NCI-H1436 (cell line): ENCODE measurements at places on chromosomes 1 and 21.

DNA sequence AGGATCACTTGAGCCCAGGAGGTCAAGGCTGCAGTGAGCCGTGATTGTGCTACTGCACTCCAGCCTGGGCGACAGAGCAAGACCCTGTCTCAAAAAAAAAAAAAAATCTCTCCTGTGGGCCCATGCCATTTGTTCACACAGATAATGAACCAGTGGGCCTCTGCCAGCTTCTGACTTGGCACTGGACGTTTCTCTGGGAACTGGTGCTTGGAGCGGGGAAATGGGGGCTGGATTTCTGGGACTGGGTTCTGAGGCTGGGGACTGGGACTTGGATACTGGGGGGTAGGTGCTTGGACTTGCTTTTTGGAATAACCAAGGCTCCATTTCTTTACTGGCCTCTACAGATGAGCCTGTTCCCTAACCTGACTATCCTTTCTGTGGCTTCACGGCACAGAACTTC, 9.7 kb downstream of the IFI6 start:
- no peak for DNase-seq

GRCh38 chr1:173114346-173114745, 63.6 kb upstream of the TNFSF18 start:
- DNase-seq, result no peak

DNA sequence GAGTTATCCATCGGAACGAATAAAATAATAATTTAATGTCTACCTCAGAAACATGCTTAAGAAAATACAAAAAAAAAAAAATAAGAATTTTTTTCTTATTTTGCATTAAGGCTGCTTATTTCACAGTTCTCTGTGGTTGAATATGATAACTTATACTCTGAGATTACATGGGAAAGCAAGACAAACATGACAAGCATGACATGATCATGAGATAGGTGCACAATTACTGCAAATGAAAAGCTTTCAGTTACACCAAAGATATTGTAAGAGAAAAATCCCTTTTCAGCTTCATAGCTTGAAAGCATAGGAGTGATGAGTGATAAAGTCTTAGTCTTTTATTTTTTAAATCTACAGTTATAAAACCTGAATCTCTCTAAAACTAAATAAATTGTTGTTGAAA, 154.1 kb downstream of the BRINP3 start:
- no peak for DNase-seq

DNA sequence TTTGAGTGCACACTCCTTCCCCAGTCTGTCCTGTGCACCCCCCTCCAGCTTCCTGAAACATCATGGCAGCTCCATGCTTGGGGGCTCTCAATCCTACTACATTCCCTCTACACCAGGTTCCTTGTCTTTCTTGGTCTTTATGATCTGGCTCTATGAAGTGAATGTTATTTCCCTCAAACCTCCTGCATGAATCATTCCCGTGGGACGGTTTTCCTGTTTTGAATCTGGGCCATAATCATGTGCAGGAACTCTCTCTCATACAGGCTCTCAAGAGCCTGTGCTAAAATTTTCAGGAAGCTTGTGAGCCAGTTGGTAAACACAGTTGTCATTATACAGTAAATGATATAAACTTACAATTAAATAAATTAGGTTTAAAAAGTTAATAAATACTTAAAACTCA, 89.8 kb upstream of the KCNE2 start:
- no peak for DNase-seq

- no peak for DNase-seq
Measured at GRCh38 chr21:18940791-18941190, 537.2 kb upstream of the TMPRSS15 start.

GRCh38 chr1:8020032-8020431, 6.1 kb downstream of the ERRFI1 start:
- DNase-seq, result no peak

DNA sequence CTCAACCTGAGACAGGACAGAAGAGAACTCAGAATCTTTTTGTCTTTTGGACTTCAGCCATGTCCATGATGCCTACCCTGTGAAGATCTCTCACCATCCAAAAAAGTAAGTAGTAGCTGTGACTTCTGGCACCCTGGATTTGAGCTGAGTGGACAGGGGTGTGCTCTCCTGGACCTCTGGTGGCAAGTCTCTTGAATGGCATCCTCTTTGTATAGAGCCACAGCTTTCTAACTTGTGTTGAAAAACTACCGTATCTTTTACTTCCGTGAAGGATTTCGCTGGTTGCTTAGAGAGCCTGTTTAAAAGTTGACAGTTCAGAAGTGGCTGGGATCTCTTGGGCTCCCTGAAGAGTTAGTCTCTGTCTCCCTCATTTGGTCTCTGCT, 1.8 kb downstream of the MFN2 start:
- DNase-seq, result no peak

- DNase-seq, result no peak
Measured at GRCh38 chr1:66671455-66671854, 80.8 kb upstream of the DYNLT5 start.

GRCh38 chr1:212727386-212728181, 27.9 kb upstream of the BATF3 start:
- no peak for DNase-seq

DNA sequence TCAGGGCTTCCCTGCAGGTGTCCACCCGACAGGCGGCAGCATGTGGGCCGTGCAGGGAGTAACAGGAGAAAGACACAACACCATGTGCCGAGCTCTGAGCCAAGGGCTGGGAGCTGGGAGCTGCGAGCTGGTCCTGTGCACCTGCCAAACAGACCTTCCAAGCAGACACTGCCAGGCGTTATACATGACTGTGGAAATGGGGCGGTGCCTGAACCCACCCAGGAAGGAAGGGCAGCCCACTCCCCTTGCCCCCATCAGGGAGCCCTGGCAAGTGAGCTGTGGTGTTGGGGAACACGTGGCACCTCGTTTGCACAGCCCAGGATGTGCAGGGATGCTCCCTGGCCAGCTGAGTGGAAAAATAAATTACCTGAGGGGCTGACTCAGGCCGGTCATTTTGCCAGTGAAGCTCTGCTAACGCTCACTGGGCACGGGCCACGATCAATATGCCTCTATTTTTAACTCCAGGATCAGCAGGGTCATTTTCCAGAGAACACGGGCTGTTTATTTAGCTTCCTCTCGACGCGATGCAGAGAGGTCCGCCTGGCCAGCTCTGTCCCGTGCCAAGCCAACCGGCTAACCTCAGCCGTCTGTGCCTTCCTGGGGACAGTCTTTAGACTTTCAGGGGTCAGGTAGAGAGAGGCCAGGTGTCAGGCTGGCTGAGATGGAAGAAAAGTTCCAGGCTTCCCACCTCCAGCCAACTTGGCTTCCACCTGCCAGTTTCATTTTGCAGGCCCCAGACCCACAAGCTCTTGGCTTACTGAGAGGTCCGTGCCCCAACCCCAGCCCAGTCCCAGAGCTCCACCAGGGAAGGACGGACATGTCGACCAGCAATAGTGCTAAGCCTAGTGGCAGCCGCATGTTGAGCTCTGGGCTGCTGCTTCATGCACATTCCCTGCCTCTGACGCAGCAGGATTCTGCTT, 196.7 kb upstream of the VAMP3 start:
- DNase-seq, result no peak

DNA sequence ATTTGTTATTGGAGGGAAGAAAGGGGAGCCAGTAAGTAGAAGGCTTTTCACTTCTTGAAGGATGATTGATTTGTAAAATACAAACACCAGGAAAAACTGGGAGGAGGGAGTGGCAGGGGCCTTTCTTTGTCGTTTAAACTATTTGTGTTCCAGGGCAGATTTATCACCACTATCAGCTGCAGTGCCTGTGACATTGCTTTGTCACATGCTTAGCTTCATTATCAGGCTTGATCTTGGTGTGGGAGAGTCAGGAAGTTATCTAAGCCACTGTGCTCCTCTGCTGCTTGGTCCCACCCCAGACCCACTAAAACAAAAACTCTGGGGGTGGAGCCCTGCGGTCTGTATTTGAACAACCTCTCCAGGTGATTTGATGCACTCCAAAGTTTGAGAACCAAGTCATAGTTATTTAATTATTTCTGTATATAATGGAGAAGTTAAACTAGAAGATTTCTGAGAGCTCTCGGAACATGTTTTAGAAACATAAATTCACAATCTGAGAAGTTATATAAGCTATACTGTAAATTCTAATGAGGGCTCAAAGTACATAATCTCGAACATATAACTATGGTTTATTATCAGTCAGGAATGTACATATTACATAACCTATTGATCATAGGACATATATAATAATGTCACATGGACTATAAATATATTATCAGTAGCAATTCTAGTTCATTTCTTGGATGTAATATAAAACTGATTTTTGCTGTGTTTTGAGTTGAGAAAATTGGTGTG, 87.9 kb downstream of the CDC14A start:
- DNase-seq, result no peak

DNA sequence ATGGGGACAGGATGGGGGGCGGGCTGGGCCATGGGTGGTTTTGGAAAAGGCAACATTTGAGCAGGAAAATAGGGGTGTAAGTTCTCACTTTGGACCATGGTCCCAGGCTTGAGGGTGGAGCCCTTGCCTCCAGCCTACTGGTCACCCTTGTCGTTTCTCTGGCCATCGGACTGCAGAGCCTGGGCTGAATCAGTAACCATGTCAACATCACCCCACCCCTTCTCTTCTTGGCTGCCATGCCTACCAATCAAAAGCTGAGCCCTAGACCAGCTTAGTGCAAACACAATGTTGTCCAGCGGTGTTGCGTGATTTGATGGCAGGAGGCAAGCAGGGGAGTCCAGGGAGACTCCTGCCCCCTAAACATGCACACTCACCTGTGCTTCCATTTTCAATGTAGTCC, 231.0 kb upstream of the KAZN start:
- DNase-seq, result no peak

GRCh38 chr1:93681101-93681988, at the start of gene BCAR3:
Gene BCAR3, minus strand, starts transcription at chr1:93681837. Its CDS starts 6,907 bp downstream, at chr1:93674930.
- no peak for DNase-seq

DNA sequence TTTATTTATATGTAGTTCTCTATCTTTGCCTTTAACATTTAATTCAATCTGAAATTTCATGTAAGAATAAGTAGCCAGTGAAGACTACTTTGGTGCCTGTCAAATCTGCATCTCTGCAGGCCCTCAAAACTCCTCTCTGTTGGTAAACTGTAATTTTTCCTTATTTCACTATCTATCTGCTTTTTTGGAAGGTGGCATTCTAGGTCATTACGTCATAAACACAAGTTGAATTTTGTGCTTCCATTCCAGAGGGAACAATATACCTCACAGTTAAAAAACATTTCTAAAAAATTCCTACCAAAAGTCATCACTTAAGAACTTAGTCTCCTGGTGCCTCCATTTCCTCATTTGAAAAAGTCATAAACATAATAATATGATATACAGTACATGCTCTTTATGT, 176.0 kb downstream of the GABPA start:
- DNase-seq, result no peak

- DNase-seq, result no peak
Measured at GRCh38 chr1:185819798-185820197, 85.6 kb downstream of the HMCN1 start.

GRCh38 chr1:81071072-81071858, 729.5 kb upstream of the ADGRL2 start:
- no peak for DNase-seq

GRCh38 chr21:34200288-34200905, 127.0 kb downstream of the MRPS6 start:
- DNase-seq, result no peak

DNA sequence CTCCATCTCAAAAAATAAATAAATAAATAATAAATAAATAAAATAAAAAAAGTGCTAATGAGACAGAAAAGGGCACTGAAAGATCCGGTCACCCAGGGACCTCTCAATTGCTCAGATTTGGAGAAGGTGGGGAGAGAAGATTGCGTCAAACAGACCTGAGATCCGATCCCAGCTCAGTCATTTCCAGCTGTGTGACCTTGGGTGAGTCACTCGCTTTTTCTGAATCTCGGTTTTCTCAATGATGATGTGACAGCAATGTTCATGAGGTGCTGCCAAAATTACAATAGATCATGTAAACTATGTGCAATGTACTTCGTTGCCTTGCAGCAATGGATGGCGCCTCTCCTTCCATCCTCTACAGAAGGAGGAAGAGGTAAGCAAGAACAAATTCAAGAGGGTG, 11.1 kb upstream of the MEF2D start:
- no peak for DNase-seq

DNA sequence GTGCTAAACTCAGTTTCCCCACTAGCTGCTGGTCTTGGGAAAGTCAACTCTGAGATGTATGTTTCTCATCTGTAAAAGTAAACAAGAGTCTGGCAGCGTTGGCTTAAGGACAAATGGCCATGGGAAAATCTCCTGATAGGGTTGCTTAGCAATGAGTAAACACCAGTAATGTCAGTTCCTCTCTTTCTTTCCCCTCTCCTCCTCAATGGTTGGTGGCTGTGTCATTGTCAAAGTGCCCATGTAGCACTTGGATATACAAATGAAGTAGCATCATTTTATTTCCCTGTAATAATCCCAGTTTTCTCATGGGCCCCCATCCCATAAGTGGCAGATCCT, 2.2 kb upstream of the FYB2 start:
- DNase-seq, result no peak

- peak; percentile 11 for DNase-seq
Measured at GRCh38 chr1:162649583-162649982, 17.3 kb downstream of the DDR2 start.

- no peak for DNase-seq
Measured at GRCh38 chr1:59701376-59701775, 113.4 kb upstream of the HOOK1 start.

GRCh38 chr1:192878249-192878648, 69.4 kb downstream of the RGS2 start:
- DNase-seq, result no peak

DNA sequence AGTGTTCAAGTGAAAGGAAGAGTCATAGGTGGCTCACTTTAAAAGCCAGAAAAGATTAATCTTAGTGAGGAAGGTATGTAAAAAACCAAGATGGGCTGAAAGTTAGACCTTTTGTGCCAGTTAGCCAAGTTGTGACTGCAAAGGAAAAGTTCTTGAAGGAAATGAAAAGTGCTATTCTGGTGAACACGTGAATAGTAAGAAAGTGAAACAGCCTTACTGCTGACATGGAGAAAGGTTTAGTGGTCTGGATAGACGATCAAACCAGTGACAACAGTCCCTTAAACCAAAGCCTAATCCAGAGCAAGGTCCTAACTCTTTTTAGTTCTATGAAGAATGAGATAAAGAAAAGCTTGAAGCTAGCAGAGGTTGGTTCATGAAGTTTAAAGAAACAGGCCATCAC, 106.4 kb downstream of the CTH start:
- DNase-seq, result no peak

GRCh38 chr1:17731460-17731859, 23.7 kb upstream of the ACTL8 start:
- no peak for DNase-seq

DNA sequence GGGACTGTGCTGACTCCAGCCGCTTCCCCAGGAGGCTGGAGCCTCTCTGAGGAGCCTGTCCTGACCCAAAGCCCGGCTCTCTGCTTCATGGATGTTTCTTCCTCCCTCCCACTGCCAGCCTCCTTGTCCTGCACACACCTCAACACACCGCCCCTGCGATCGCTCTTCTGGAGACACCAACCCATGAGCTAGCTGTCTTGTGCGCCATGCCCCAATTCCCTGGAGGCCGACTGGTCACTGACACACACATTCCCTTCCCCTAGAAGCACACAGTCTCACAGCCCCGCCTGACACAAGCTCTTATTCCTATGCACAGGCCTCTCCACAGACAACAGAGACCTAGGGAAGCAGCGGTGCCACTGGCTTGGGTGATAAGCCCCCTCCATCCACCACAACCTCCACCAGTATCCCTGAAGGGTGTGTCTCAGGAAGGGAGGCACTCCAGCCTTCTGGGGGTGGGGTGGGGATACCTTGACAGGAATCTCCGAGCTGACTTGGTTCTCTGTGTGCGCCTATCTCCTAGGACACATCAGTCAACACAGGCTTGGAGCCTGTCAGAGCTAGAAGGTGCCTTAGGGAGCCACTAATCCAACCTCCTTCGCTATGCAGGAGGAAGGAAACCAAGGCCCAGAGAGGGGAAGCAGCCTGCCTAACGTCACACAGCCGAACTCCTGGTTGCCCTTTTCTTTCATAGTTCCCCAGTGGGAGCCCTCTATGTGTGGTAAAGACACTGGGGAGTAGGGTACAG, 31.1 kb downstream of the AHDC1 start:
- no peak for DNase-seq
